ENCODE measurements at places on chromosomes 16 and 17. TPM values are rescaled to one million over a fixed set of nuclear protein-coding genes. Genes with fewer than 3 reads are reported as not detected.

GRCh38 chr17:42518046-42518754, 17.8 kb upstream of the NAGLU start:
- H3K4me3 ChIP-seq, result no peak overlapping the region
- H3K4me1 ChIP-seq, result peaks cover 86% of the 10 kb centered on the region
- H3K36me3 ChIP-seq, result peaks cover 33% of the 10 kb centered on the region
- H3K27ac ChIP-seq, result peak overlapping the region; percentile 98

Gene MYH1
- total RNA-seq, result 0.14 TPM

- H3K27ac ChIP-seq, result no peak overlapping the region
- no peaks in the 10 kb centered on the region for H3K36me3 ChIP-seq
Observed at GRCh38 chr16:9658164-9658563, 524.1 kb downstream of the GRIN2A start.

Gene PYDC1
- not detected for total RNA-seq

- no peak overlapping the region for H3K4me3 ChIP-seq
- H3K27ac ChIP-seq, result no peak overlapping the region
- H3K4me1 ChIP-seq, result peaks cover 12% of the 10 kb centered on the region
- no peak for DNase-seq
Observed at GRCh38 chr16:17229766-17230165, 241.0 kb downstream of the XYLT1 start.

DNA sequence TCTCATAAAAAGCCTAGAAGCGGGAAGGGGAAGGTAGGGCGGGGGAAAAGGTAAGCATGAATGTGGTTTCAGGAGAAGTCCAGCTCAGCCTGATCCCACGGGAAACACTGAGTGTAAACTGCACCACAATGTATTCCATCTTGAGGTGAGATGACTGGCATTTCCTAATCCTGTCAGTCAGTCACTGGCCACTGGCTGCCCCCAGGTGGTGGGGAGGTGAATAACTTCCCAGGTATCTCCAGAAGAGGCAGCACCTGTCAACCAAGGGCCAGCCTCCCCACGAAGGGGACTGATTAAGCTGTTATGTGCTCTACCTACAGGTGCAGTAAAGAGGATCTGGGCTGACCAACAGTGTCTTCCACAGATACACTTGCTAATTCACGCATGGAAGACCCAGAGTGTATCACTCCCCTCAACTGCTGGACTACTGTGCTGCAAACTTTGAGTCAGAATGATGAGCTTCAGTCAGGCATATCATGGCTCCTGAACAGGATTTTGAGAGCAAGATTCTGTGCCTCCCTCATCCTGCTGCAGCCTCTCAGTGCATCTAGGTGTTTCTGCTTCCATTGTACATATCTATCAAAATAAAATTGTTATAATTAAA, 108.5 kb upstream of the CCL2 start:
- no peaks in the 10 kb centered on the region for H3K4me1 ChIP-seq
- H3K27me3 ChIP-seq, result peaks cover 64% of the 10 kb centered on the region
- peak; percentile 48 for DNase-seq
- H3K4me3 ChIP-seq, result no peak overlapping the region

- no peak overlapping the region for H3K27ac ChIP-seq
- DNase-seq, result no peak
- H3K4me3 ChIP-seq, result no peak overlapping the region
- no peaks in the 10 kb centered on the region for H3K36me3 ChIP-seq
- peaks cover 64% of the 10 kb centered on the region for H3K27me3 ChIP-seq
Observed at GRCh38 chr16:84404324-84404723, 36.0 kb downstream of the ATP2C2 start.

GRCh38 chr17:66655861-66656260, 179.1 kb upstream of the CACNG5 start:
- H3K27ac ChIP-seq, result no peak overlapping the region
- no peaks in the 10 kb centered on the region for H3K27me3 ChIP-seq
- DNase-seq, result no peak
- no peak overlapping the region for H3K4me3 ChIP-seq

DNA sequence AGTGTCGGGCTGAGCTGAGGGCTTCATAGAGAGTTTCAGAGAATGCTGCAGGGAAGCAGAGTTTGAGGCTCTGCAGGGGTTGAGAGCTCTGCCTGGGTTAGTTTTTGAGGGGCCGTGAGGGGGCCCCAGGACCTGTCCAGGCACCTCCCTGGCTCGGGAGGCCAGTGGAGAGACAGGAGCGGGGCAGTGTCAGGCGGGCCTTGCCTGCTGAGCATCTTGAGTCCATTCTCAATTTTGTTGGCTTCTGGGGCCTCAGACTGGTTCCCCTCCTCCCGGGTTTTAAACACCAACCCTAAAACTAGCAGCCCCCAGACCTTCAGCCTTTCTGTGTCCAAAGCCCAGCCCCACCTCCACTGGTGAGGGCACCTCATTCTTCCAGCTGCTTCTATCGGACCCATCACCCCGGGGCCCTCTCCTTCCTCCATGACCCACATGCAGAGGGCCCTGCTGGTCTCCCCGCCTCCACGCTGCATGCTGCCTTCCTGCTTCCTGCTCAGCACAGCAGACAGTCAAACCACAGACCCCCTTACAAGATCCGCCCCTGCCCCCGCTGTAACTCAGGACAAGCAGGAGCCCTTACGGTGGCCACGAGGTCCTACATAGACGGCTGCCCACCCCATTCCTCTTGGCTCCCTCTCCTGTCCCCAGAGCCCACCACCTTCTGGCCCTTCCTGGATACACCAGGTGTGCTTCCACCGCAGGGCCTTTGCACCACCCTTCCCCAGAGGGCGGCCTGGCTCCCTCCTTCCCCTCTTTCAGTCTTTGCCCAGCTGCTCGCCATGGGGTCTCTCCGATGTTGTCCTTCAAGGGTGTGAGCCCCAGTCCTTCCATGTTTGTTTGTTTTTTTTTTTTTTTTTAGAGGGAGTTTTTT, 3.8 kb downstream of the RNF213 start:
- H3K27me3 ChIP-seq, result no peaks in the 10 kb centered on the region
- peak overlapping the region; percentile 97 for H3K4me3 ChIP-seq
- no peak for DNase-seq
- H3K27ac ChIP-seq, result peak overlapping the region; percentile 99

- H3K4me3 ChIP-seq, result peak within 1 kb of the TSS; percentile 81
- H3K27ac ChIP-seq, result peak within 1 kb of the TSS; percentile 75
- H3K27me3 ChIP-seq, result peaks cover 32% of the 10 kb centered on the region
Observed at GRCh38 chr17:10198509-10199249, at the start of gene GAS7. Gene GAS7, minus strand, starts transcription at chr17:10198606.

DNA sequence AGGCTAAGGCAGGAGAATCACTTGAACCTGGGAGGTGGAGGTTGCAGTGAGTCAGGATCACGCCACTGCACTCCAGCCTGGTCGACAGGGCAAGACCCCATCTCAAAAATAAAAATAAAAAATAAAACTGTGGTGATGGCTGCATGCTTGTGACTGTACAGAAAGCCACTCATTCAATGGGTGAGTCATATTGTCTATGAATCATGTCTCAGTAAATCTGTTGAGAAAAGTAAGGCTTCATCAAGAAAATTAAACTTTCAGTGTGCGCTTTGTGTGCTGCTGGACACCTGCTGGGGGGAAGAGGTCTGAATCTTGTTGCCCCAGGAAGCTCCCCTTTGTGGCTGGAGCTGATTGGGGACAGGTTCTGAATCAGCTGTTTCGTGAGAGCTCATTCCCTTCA, 11.3 kb downstream of the NUBP1 start:
- DNase-seq, result no peak
- no peak overlapping the region for H3K27ac ChIP-seq
- H3K4me3 ChIP-seq, result no peak overlapping the region
- peaks cover 69% of the 10 kb centered on the region for H3K36me3 ChIP-seq
- peaks cover 35% of the 10 kb centered on the region for H3K4me1 ChIP-seq

- H3K27me3 ChIP-seq, result no peaks in the 10 kb centered on the region
- DNase-seq, result no peak
- no peak overlapping the region for H3K4me3 ChIP-seq
- H3K36me3 ChIP-seq, result no peaks in the 10 kb centered on the region
- no peaks in the 10 kb centered on the region for H3K4me1 ChIP-seq
- H3K27ac ChIP-seq, result no peak overlapping the region
Observed at GRCh38 chr16:6837722-6838121, 494.9 kb upstream of the RBFOX1 start.

Gene CD79B
- total RNA-seq, result 4.6 TPM

DNA sequence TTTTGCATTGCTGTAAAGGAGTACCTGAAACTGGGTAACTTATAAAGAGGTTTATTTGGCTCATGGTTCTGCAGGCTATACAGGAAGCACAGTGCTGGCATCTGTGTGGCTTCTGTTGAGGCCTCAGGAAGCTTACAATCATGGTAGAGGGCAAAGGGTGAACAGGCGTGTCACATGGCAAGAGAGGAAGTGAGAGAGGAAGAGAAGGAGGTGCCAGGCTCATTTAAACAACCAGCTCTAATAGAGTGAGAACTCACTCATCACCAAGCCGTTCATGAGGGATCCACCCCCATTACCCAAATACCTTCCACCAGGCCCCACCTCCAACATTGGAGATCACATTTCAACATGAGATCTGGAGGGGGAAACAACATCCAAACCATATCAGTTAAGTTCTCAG, 16.4 kb upstream of the CLEC19A start:
- H3K4me1 ChIP-seq, result no peaks in the 10 kb centered on the region
- no peak overlapping the region for H3K4me3 ChIP-seq
- no peaks in the 10 kb centered on the region for H3K36me3 ChIP-seq
- DNase-seq, result no peak
- H3K27me3 ChIP-seq, result no peaks in the 10 kb centered on the region
- H3K27ac ChIP-seq, result no peak overlapping the region

Gene PMFBP1
- total RNA-seq, result 0.05 TPM

Gene MT1H
- total RNA-seq, result not detected

DNA sequence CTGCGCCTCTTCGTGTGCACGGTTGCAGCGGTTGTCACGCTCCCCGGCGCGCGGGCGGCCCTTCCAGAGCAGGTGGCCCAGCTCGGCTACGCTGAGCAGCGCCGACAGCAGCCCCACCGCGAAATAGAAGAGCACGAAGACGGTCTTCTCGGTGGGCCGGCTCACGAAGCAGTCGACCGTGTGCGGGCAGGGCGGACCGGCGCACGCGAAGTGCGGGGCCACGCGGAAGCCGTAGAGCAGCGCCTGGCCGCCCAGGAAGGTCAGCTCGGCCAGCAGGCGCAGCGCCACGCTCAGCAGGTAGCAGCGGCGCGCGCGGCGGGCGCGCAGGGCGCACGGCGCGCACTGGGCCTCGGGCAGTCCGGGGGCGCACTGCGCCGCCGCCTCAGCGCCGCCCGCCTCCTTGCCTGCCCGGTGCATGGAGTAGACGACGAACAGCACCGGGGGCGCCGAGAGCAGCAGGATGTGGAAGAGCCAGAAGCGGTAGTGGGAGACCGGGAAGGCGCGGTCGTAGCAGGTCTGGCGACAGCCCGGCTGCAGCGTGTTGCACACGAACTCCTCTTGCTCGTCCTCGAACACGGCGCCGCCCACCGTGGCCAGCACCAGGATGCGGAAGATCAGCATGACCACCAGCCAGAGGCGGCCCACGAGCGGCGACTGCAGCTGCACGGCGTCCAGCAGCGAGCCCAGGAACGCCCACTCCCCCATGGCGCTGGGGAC, 1.3 kb downstream of the GJD3 start:
- H3K4me3 ChIP-seq, result peak overlapping the region; percentile 67
- peak overlapping the region; percentile 65 for H3K27ac ChIP-seq
- peaks cover 28% of the 10 kb centered on the region for H3K4me1 ChIP-seq
- H3K27me3 ChIP-seq, result peaks cover 23% of the 10 kb centered on the region

Gene PPL
- total RNA-seq, result 7.6 TPM

DNA sequence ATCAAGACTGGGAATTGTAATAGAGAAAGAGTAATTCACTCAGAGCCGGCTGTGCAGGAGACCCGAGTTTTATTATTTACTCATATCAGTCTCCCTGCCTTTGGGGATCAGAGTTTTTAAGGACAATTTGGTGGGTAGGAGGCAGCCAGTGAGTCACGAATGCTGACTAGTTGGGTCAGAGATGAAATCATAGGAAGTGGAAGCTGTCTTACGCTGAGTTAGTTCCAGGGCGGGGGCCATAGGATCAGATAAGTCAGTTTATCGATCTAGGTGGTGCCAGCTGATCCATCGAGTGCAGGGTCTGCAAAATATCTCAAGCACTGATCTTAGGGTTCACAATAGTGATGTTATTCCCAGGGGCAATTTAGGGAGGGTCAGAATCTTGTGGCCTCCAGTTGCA, 20.2 kb upstream of the GUCY2D start:
- no peak overlapping the region for H3K4me3 ChIP-seq
- DNase-seq, result no peak
- no peak overlapping the region for H3K27ac ChIP-seq

Gene PYY
- not detected for total RNA-seq

Gene KSR1
- 9.5 TPM for total RNA-seq

Gene GAST
- not detected for total RNA-seq

Gene ENPP7
- total RNA-seq, result not detected

DNA sequence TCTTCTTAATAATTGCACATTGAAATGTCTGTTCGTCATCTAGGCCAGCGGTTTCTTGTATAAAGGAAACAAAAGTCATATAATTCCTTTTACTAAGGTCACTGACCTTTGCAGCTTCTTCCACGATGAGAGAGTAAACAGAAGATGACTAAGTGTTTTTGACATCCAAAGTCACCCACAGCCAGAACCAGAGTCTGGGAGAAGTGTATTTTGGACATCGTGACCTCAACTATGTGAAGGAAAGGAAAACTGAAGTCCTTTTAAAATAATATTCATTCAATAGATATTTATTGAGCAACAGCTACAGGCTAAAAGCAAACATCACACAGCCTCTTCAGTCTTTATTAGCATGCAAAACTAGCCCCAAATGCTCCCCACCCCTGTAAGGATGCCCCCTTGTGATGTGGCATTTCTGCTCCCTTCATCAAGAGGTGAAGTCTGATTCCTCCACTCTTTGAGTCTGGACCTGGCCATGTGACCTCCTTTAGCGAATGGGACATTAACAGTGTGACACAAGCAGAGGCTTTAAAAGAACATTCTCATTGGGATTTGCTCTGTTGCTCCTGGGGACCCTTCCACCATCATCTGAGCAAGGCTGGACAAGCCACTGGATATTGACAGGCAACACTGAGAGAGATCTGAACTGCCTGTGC, 8.1 kb upstream of the PMP22 start:
- H3K27me3 ChIP-seq, result no peaks in the 10 kb centered on the region
- DNase-seq, result no peak
- peaks cover 20% of the 10 kb centered on the region for H3K4me1 ChIP-seq
- H3K27ac ChIP-seq, result no peak overlapping the region
- no peak overlapping the region for H3K4me3 ChIP-seq

DNA sequence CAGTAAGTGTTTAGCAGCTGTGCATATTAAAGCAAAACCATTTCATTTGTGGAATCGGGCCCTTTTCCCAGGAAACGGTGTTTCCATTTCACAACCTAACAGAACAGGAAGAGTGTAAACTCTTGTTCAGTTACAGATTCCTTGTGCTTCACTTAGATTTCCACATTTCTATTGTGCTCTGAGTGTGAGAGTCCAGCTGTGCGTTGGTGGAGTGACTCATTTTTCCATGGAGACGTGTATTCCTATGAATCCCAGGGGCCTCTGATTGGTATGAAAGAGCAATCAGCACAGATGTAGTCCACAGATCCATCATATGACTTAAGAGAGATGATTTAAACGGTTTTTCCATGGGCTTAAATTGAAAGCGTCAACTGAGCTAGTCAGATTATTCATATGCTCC, 13.3 kb upstream of the CAVIN1 start:
- DNase-seq, result no peak
- no peaks in the 10 kb centered on the region for H3K36me3 ChIP-seq
- H3K4me3 ChIP-seq, result peak overlapping the region; percentile 9
- H3K4me1 ChIP-seq, result peaks cover 24% of the 10 kb centered on the region
- H3K27me3 ChIP-seq, result no peaks in the 10 kb centered on the region
- peak overlapping the region; percentile 77 for H3K27ac ChIP-seq

Gene KRT23
- total RNA-seq, result 0.33 TPM

All from left ventricle myocardium inferior (tissue), 1 donor.